ENCODE measurements at places on chromosomes 6 and 20. TPM values are rescaled to one million over a fixed set of nuclear protein-coding genes. Genes with fewer than 3 reads are reported as not detected.

- no peak overlapping the region for H3K27ac ChIP-seq
- no peaks in the 10 kb centered on the region for H3K4me1 ChIP-seq
- H3K27me3 ChIP-seq, result peaks cover 43% of the 10 kb centered on the region
Observed at GRCh38 chr20:63373996-63374395, 12.8 kb upstream of the CHRNA4 start.

DNA sequence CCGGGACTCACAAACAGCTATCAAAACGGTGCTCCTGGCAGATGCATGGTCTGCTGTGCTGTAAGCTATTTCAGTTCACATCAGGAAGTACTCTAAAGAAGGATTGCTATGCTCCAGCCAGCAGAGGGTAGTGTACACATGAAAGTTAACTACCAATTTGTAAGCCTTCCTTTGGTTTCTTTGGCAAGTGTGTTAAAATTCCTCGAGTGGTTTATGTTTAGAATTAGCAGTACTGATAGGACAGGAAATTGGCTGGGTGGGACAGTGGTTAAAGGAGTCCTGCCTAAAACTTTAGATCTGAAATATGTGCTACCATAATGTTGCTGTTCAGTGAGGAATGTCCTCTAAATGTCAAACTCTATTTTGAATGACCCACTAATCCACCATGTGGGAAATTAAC is 47.4 kb downstream of the TRMT11 start:
- DNase-seq, result peak; percentile 89
- no peak overlapping the region for H3K4me3 ChIP-seq
- peaks cover 12% of the 10 kb centered on the region for H3K36me3 ChIP-seq
- H3K4me1 ChIP-seq, result peaks cover 7% of the 10 kb centered on the region

GRCh38 chr6:37172912-37173492 is 3.0 kb downstream of the PIM1 start:
- H3K36me3 ChIP-seq, result peaks cover 34% of the 10 kb centered on the region
- DNase-seq, result no peak
- peak overlapping the region; percentile 86 for H3K4me3 ChIP-seq
- 0 out of 2 replicates have a peak overlapping the region, but pooled peaks have one; percentile 3 for H3K27ac ChIP-seq
- no peaks in the 10 kb centered on the region for H3K27me3 ChIP-seq
- H3K4me1 ChIP-seq, result peaks cover 15% of the 10 kb centered on the region

DNA sequence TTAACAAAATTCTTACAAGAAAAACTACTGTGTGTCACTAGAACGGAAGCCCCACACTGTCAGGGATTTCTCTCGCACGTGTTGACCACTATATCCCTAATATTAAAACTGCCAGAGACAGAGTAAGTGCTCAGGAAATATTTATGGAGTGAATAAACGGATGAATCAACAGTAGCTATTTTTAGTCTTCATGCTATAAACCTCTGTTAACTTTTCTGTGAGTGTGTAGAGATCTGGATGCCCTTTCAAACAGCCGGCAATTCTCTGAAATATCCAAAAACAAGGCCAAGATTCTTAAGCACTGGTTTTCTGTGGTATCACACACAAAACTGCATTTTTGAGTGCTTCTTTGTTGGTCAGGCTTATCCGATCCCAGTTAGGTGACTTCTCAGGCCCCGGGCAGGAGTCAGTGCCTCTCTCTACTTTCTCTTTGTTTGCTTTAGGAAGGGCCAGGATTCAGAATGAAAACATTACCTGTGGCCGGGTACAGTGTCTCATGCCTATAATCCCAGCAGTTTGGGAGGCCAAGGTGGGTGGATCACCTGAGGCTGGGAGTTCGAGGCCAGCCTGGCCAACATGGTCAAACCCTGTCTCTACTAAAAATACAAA is 15.7 kb downstream of the ATP9A start:
- H3K36me3 ChIP-seq, result no peaks in the 10 kb centered on the region
- peak overlapping the region; percentile 97 for H3K27ac ChIP-seq
- peak; percentile 90 for DNase-seq
- H3K27me3 ChIP-seq, result no peaks in the 10 kb centered on the region

METTL24 gene
- not detected for total RNA-seq

LY6G6F gene
- total RNA-seq, result not detected
